ENCODE measurements at places on chromosomes 12 and 14. TPM values are rescaled to one million over a fixed set of nuclear protein-coding genes. Genes with fewer than 3 reads are reported as not detected.

Gene KRT79
- polyA plus RNA-seq, result not detected

Gene LTB4R2
- 0.40 TPM for polyA plus RNA-seq

Gene RBP5
- polyA plus RNA-seq, result 1.2 TPM

Gene FAM222A
- polyA plus RNA-seq, result 0.85 TPM

Gene ATG101
- 27.7 TPM for polyA plus RNA-seq

Gene MANSC4
- polyA plus RNA-seq, result not detected

GRCh38 chr12:62841846-62842245 is 93.1 kb downstream of the PPM1H start:
- no peaks in the 10 kb centered on the region for H3K36me3 ChIP-seq
- no peaks in the 10 kb centered on the region for H3K27me3 ChIP-seq
- H3K4me1 ChIP-seq, result peaks cover 25% of the 10 kb centered on the region
- H3K4me3 ChIP-seq, result no peak overlapping the region

GRCh38 chr14:42047421-42048055 is 440.9 kb downstream of the LRFN5 start:
- no peaks in the 10 kb centered on the region for H3K4me1 ChIP-seq
- H3K36me3 ChIP-seq, result no peaks in the 10 kb centered on the region
- H3K4me3 ChIP-seq, result no peak overlapping the region
- no peak for DNase-seq

GRCh38 chr12:14942196-14942931 is 4.0 kb upstream of the ERP27 start:
- no peak overlapping the region for H3K4me3 ChIP-seq
- H3K27ac ChIP-seq, result no peak overlapping the region
- no peaks in the 10 kb centered on the region for H3K36me3 ChIP-seq
- H3K27me3 ChIP-seq, result no peaks in the 10 kb centered on the region
- no peak for DNase-seq

GRCh38 chr14:71474301-71475265 is 457.6 kb upstream of the RGS6 start:
- peaks cover 11% of the 10 kb centered on the region for H3K4me1 ChIP-seq
- H3K4me3 ChIP-seq, result no peak overlapping the region
- no peak for DNase-seq
- H3K36me3 ChIP-seq, result no peaks in the 10 kb centered on the region
- no peak overlapping the region for H3K27ac ChIP-seq

- no peaks in the 10 kb centered on the region for H3K36me3 ChIP-seq
- DNase-seq, result no peak
- no peaks in the 10 kb centered on the region for H3K27me3 ChIP-seq
Measured at GRCh38 chr12:15520844-15521243, 198.5 kb downstream of the PTPRO start.

DNA sequence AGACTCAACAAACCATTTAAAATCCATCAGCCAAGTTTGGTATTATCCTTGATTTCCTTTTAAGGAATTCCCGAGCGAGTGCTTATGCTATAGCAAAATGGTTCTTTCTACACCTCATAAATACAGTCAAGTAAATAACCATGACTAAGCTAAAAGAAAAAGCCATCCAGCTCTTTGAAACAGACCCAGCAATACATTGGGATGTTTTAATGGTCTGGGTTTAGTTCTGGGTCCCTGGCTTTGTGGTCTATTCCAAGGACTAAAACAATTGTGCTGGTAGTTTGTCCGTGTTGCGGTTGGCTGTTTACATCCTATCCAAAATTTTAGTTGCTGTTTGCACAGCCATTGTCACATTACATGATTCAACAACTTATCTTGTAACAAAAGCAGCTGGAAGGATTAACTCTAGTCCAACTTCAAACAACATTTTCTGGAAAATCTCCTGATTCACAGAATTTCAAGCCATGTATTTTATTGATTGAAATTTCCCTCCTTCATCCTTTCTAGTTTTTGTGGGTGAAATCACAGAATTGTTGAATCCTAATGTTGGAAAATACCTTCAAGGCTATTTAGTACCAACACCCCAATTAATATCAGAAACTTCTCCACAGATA is 19.6 kb downstream of the KLRB1 start:
- no peak for DNase-seq
- H3K27ac ChIP-seq, result no peak overlapping the region
- H3K36me3 ChIP-seq, result no peaks in the 10 kb centered on the region

GRCh38 chr12:123083661-123084571 is 67.0 kb downstream of the PITPNM2 start:
- no peaks in the 10 kb centered on the region for H3K4me1 ChIP-seq
- no peaks in the 10 kb centered on the region for H3K27me3 ChIP-seq
- no peaks in the 10 kb centered on the region for H3K36me3 ChIP-seq
- H3K4me3 ChIP-seq, result no peak overlapping the region

- H3K27me3 ChIP-seq, result no peaks in the 10 kb centered on the region
- DNase-seq, result no peak
- peaks cover 8% of the 10 kb centered on the region for H3K4me1 ChIP-seq
- H3K27ac ChIP-seq, result no peak overlapping the region
- no peaks in the 10 kb centered on the region for H3K36me3 ChIP-seq
- no peak overlapping the region for H3K4me3 ChIP-seq
Measured at GRCh38 chr14:104296388-104297312, 158.3 kb downstream of the KIF26A start.

- peak within 1 kb of the TSS; percentile 51 for H3K4me3 ChIP-seq
- DNase-seq, result peak; percentile 79
- peaks cover 4% of the 10 kb centered on the region for H3K4me1 ChIP-seq
- H3K27ac ChIP-seq, result no peak within 1 kb of the TSS
- H3K36me3 ChIP-seq, result no peaks in the 10 kb centered on the region
- peaks cover 18% of the 10 kb centered on the region for H3K27me3 ChIP-seq
Measured at GRCh38 chr14:24310646-24311604, at the start of gene LTB4R. LTB4R (plus strand) TSS chr14:24311502; CDS start chr14:24315652, 4,150 bp downstream.

DNA sequence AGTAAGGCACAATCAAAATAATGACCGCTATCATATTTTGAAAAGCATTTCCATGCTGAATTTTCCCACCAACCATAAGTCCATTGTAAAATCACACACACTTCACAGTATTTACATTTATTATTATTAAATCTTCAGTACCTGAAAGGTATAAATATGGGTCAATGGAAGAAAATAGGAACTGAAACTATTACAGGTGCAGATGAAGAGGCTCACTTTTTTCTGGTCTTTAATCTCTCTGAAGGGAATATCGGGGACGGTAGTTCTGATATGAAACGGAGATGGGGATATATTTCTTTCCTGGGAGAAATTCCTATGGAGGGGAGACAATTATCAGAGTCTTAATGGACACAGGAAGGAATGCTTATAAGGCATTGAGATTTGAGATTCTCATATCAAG is 28.4 kb downstream of the CLEC1A start:
- H3K36me3 ChIP-seq, result no peaks in the 10 kb centered on the region
- no peak overlapping the region for H3K27ac ChIP-seq
- no peak overlapping the region for H3K4me3 ChIP-seq
- H3K27me3 ChIP-seq, result no peaks in the 10 kb centered on the region

DNA sequence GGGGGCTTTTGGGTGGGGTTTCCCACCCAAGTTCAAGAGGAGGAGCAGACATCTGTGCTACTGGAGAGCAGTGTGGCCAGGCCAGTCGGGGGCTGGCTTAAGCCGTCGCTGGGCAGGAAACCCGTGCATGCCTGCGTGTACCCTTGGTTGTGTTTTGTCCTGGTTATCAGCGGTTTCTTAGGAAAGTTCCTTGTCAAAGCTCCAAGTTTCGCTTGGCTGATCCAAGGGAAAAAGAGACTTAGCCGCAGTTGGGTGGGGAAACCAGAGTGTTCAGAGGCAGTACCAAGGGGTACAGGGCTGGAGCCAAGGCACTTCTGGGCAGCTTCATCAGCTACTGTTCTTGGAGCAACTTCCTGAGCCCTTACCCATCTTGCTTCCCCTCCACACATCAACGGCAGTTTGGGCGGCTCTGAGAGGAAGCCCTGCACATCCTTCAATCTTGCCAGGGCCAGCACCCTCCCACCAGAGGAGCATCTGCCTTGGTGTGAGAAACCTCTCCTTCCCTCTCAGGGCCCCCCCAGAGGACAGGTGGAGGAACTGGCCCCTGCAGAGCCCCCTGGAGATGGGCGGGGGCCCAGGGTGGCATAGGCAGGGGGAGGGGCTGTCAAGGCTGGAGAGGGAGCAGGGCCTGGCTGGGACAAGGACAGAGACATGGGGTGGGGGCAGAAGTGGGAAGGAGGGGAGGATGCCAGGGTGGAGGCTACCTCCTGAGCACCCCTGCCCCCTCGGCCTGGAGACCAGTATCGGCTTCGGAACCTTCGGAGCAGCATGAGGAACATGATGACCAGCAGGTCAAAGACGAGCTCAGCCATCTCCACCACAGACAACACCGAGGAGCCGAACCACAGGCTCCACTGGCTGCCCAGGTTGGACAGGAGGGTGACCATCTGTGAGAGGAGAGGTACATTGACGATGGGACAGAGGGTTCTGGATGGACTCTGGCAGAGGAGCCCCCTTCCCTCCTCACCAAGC is 5.8 kb upstream of the TNFRSF1A start:
- no peaks in the 10 kb centered on the region for H3K27me3 ChIP-seq
- no peak overlapping the region for H3K4me3 ChIP-seq
- H3K36me3 ChIP-seq, result no peaks in the 10 kb centered on the region
- H3K27ac ChIP-seq, result no peak overlapping the region

DNA sequence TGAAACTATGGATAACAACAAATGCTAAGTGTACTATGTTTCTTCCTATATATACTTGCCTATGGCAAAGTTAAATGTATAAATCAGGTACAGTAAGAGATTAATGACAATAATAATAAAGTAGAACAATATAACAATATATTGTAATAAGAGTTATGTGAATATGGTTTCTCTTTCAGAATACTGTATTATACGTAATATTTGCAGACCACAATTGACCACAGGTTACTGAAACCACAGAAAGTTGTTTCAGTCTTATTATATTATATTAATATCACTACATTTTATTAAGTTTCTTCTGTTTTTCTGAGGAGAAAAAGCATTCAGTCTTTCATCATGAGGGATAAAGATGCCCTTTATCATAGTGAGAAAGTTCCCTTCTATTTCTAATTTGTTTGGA is 131.2 kb downstream of the EML1 start:
- 0 out of 2 replicates have a peak, but pooled peaks cover 4% of the 10 kb centered on the region for H3K36me3 ChIP-seq
- H3K4me3 ChIP-seq, result no peak overlapping the region
- no peak for DNase-seq

DNA sequence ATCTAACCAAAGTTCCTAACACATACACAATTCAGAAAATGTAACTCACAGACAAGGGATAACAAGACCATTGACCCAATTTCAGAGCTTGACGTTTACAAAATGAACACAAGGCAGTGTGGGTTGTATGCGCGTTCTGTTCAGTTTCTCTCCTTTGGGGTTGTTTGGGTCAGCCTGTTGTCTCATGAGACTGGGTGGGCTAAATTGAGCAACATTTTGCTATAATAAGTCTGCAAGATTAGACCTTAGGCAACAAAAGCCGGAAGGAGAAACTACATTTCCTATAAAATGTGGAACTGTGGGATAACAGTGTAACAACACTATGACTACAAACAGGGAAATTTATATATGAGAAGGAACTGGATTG is 18.8 kb upstream of the LTA4H start:
- H3K27me3 ChIP-seq, result no peaks in the 10 kb centered on the region
- no peaks in the 10 kb centered on the region for H3K36me3 ChIP-seq

- no peaks in the 10 kb centered on the region for H3K36me3 ChIP-seq
- H3K4me3 ChIP-seq, result no peak overlapping the region
- no peaks in the 10 kb centered on the region for H3K4me1 ChIP-seq
- no peak overlapping the region for H3K27ac ChIP-seq
Measured at GRCh38 chr14:104001003-104001402, 58.7 kb upstream of the RD3L start.

DNA sequence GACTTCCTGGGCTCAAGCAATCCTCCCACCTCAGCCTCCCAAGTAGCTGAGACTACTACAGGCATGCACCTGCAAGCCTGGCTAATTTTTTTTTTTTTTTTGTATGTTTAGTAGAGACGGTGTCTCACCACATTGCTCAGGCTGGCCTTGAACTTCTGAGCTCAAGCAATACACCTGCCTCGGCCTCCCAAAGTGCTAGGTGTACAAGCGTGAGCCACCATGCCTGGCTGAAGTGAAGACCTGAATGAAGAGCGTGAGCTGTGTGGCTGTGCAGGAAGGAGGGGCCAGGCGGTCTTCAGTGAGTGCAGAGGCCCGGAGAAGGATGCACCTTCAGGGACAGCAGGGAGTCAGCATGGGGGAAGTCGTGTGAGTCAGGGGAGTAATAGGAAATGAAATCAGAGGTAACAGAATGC is 14.9 kb upstream of the NFKBIA start:
- H3K27ac ChIP-seq, result no peak overlapping the region
- no peak overlapping the region for H3K4me3 ChIP-seq
- peaks cover 12% of the 10 kb centered on the region for H3K4me1 ChIP-seq
- DNase-seq, result no peak

DNA sequence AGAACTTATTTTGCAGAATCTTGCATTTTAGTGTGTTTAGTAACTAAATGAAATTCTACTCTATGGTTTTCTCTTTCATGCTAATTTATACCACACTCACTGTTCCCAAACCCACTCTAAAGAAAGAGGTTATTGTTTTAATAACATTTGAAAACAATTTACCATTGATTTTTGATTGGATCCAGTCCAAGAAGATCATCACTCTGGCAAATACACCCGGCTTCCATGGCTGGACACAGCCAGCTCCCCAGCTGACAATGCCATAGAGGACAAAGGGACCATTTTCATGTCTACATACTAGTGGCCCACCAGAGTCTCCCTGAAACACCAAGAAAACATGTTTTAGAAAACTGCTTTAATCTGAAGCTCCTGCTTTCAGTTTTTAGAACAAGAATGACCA is 42.4 kb downstream of the OVCH1 start:
- DNase-seq, result no peak
- no peaks in the 10 kb centered on the region for H3K36me3 ChIP-seq
- no peak overlapping the region for H3K27ac ChIP-seq
- H3K27me3 ChIP-seq, result no peaks in the 10 kb centered on the region

DNA sequence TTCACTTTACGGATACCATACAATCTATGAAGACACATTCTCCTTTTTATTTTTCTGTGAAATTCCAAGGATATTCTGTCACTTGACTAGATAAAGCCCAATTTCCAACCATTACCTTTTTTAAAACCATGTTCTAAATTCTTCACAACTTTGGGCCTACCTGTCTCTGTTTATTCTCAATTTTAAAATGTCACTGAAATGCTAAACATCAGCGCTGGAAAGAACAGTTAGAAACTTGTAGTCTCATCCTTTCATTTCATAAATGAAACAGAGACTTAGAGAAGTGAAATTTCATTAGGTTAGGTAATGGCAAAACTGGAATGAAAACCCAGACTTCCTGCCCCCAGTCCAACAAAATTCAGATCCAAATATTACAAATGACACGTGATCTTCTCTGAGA is 396.2 kb downstream of the CCDC91 start:
- H3K4me3 ChIP-seq, result no peak overlapping the region
- no peak for DNase-seq
- no peak overlapping the region for H3K27ac ChIP-seq
- no peaks in the 10 kb centered on the region for H3K4me1 ChIP-seq
- no peaks in the 10 kb centered on the region for H3K36me3 ChIP-seq

Data from GM23338 (cell line).